Subcutaneous adipose tissue (tissue), 4 donors: ENCODE measurements at places on chromosomes 2 and 18. TPM values are rescaled to one million over a fixed set of nuclear protein-coding genes. Genes with fewer than 3 reads are reported as not detected.

The ACMSD gene
- not detected for total RNA-seq

The SCYGR6 gene
- not detected for total RNA-seq

The PAX3 gene
- total RNA-seq, result not detected

The SERPINB12 gene
- not detected for total RNA-seq

The SPDYA gene
- 1.5 TPM for total RNA-seq
